Right renal pelvis (tissue), 4 donors: ENCODE measurements at places on chromosomes 5 and 9.

DNA sequence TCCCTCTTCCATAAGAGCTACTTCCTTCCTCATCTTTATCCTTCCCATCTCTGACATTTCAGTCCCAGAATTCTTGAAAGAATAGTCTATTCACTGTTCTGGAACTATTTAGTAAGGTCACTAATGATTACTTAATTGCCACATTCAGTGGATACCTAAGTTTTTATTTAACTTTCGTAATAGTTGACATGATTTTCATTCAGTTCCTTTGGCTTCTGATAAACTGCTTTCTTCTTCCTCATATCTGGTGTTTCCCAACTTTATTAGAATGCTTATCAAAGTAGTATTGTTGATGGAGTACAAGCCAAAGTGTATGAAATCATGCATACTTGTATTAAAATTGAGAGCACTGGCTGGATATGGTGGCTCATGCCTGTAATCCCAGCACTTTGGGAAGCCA lies 10.8 kb downstream of the UBE2D2 start:
- no peak for DNase-seq

DNA sequence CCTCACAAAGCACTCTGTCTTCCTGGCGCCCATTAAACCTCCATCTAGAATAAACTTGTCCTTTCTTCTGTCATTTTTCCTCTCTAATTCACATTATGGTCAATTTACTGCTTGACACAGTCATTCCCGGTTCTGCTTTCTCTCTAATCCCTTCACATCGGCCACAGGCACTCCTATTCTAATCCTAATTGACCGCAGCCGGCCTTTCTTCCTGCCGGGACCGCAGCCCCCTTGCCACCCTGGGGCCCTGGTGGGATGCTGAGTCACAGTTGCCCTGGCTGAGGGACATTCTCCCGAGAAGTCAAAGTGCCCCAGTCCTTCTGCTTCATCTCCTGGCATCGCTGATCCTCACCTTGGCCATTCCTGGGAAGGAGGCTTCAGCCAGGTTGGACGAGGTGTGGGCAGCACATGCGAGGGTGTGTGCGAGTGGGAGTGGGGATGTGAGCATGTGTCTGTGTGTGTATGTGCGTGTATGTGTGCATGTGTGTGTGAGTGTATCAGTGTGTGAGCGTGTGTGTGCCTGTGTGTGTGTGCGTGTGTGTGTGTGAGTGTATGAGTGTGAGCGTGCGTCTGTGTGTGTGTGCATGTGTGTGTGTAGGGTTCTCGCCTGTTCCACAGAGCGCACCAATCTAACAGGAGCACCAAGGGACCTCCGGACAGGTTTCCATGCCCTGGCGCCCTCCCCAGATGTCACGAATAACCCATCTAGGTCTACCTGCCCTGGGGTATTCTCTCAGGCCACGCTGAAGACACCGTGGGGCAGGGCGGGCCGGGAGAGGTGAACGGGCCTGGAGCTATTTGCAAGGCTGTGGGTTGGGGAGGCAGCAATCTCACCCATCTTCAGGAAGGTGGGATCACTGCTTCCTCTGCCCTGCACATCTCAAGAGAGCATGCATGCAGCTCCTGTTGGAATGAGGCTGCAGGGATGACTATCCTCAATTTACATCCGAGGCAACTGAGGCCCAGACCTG lies 191.2 kb downstream of the PAX5 start:
- DNase-seq, result no peak

- DNase-seq, result no peak
Observed at GRCh38 chr5:141343242-141343952, at the start of gene PCDHGA3. TSS of gene PCDHGA3 (plus strand) at chr5:141343829. CDS start at chr5:141344034, 205 bp downstream.

DNA sequence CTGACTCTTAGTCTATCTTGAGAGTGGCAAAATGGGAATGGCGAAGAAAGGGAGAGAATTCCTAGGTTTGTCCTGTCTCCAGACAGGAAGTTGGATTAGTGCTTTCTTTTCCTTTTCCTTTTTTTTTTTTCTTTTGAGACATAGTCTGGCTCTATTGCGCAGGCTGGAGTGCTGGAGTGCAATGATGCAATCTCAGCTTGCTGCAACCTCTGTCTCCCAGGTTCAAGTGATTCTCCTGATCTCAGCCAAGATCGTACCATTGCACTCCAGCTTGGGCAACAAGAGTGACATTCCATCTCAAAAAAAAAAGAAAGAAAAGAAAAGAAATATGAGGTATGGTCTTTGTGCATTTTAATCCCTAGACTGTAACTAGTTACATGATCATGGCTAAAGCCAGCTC lies 12.6 kb upstream of the KIF27 start:
- DNase-seq, result no peak

DNA sequence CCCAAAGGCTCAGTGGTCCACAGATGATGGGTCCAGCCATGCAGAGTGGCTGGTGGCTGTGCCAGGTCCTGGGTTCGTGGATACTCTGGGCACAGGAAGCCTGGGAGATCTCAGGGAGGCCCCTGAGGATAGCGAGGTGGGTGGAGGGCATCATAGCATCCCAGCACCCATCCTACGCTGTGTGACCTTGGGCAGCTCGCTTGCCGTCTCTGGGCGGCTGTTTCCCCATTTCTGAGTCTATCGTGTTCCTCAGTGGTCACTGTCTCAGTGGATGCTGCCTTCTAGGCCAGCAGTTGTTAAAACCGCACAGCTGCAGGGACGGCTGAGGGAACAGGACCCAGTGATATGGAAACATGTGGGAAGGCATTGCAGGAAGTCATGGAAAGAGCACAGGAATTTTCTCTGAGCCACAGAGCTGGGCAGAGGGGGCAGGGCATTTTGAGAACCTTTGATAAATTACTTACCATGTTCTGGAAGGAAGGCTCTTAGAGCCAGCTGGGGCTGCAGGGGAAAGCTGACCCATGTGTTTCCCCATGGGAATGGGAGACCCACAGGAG lies 86.4 kb upstream of the COL5A1 start:
- DNase-seq, result no peak

GRCh38 chr5:180081481-180081880 lies 9.9 kb upstream of the RNF130 start:
- no peak for DNase-seq

GRCh38 chr5:108421713-108422112 lies 39.8 kb upstream of the FBXL17 start:
- no peak for DNase-seq
